Mucosa of gallbladder (tissue), 1 donor: ENCODE measurements at places on chromosomes 4 and X. TPM values are rescaled to one million over a fixed set of nuclear protein-coding genes. Genes with fewer than 3 reads are reported as not detected.

Gene IL15
- total RNA-seq: 6.6 TPM

Gene ITIH6
- total RNA-seq: not detected

DNA sequence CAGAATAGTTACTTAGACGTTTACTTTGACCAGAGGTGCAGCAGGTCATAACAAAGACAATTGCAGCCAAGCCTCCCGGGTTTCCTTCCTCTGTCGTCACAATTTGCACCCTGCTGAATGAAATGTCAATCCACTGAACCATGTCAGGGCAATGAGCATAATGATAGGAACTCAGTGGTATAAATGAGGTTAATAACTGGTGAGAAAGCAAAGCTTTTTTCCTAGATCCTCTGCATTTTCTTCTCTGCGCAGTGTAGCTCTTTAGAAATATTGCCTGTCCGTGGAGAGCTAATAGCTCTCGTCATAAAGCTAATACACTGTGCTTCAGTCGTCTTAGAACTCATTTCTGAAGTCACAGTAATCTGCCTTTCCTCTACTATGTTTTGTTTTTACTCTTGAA lies 1960.1 kb upstream of the ADGRL3 start:
- DNase-seq: no peak

- no peak for DNase-seq
Observed at GRCh38 chrX:147890756-147891155, 21.0 kb upstream of the FMR1 start.

- DNase-seq: peak; percentile 64
Observed at GRCh38 chrX:22950269-22951266, 49.2 kb upstream of the DDX53 start.

- DNase-seq: no peak
Observed at GRCh38 chrX:57172544-57172943, 35.3 kb upstream of the SPIN2A start.

GRCh38 chrX:19627081-19627480 lies 111.8 kb upstream of the MAP3K15 start:
- no peak for DNase-seq

Gene PABPC1L2A
- not detected for total RNA-seq

DNA sequence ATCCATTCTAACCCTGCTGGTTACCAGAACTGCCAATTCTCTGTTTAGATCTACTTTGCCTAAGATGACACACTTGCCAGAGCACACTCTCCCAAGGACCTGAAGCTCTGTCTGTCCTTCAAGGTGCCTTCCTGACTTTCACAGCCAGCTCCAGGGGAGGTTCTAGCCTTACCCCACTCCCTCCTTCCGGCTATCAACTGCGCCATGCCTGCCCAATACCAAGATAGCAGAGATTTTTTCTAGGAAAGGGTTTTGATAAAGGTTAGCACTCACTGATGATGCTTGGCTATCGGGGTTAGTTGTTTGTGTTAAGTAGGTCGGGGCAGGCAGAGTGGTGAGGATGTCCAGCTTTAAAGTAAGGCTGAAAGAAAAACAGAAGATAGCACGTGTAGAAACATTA lies 14.3 kb downstream of the ALPK1 start:
- DNase-seq: no peak

DNA sequence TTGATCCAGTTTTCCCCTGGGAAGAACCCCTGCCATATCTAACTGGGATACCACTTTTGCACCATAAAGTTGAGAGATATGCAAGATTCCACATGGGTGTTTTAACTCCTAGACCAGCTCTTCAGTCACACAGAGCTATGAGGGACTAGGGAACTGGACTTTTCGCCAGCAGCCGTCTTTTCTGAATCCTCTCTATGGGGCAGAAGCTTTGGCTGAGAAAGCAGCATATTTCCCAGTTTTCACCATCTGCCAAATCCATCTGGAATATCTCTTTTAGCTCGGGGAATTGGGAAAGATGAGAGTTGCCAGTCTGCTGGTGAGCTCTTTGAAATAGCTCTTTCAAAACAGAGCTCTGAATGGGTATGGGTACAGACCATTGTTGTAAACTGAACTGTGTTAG lies 20.9 kb downstream of the APOOL start:
- DNase-seq: no peak

- no peak for DNase-seq
Observed at GRCh38 chrX:105695451-105695850, 126.9 kb upstream of the NRK start.

- no peak for DNase-seq
Observed at GRCh38 chr4:43754566-43754965, 694.0 kb downstream of the KCTD8 start.

- DNase-seq: no peak
Observed at GRCh38 chrX:30875957-30876356, 13.1 kb downstream of the TAB3 start.

DNA sequence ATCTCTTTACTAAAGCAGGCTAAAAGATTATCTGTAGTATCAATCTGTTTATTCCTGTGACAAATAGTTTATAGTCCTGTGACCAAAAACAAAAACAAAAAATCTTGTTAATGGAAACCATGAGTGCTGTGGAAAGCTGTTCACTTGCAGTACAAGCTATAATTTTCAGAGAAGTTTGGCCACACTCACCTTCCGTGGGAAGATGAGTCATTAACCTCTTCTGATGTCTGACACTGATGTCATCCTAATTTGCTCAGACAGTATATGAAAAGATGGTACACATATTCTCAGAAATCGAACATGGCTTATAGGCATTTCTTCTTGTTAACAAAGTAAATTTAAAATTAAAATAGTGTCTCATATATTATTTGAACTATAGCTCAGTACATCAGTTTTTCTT lies 19.9 kb upstream of the ENPP6 start:
- DNase-seq: no peak

DNA sequence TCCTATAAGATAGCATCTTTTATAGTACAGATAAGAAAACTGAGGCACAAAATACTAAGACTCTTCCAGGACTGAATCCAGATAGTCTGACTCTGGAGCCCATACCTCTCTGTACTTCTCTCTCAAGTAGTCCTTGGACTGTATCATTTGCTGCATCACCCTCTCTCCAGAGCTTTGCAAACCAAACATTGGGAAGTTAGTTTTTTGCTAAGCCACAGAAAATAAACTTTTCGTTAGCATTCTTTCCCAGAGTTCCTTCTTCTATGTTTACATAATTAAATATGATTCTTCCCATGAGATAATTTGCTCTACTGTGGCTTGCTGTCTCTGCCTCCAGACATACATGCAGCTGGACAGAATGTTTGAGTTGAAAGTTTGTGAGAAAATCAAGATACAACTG lies 22.0 kb downstream of the PPEF2 start:
- DNase-seq: no peak

DNA sequence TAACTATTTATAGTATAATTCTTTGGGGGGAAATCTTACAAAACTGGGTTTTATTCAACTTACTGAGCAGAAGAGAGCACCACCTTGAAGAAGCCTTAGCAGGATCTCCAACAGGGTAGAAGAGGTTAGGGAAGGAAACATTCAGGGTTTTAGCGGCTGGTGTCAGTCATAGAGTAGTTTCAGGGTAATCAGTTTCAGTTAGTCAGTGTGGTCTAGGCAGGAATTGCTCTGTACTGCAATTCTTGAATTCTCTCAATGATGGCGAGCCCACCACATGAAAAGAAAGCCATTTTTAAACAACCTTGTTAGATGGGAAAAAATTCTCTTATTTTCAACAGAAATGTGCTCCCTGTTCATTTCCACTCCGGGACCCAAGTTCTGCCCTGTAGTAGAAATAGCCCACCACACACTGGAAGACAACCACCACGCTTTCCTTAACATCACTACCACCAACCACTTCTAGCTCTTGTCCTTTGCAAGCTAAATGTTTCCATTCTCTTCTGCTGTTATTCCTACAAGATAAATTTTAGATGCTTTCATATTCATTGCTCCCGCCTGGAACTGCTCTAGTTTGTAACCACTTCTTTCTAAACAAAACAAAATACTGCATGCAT lies 25.9 kb downstream of the COL25A1 start:
- no peak for DNase-seq

DNA sequence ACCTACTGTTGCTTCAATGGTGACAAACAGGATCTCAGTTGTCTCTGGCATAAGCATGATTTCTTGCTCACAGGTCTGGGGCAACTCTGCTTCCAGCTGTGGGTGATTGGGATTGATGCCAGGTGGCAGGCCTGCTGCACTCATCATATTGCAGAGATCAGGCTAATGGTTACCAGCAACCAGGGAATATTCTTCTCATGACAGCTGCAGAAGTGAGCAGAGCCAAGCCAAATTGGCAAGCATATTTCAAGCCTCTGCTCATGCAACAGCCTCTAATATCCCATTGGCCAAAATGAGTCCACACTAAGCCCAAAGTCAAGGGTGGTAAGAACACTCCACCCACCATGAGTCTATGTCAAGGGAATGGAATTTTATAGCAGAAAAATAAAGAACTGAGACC lies 26.7 kb upstream of the TBC1D19 start:
- DNase-seq: no peak

Gene CCNB3
- total RNA-seq: 0.78 TPM

Gene MFAP3L
- total RNA-seq: 4.5 TPM

Gene SMPX
- total RNA-seq: 1.5 TPM

- DNase-seq: no peak
Observed at GRCh38 chr4:190019023-190019858, 7.8 kb downstream of the FRG2 start.

Gene LRP2BP
- 0.95 TPM for total RNA-seq

- DNase-seq: no peak
Observed at GRCh38 chr4:147453561-147454141, 27.2 kb upstream of the EDNRA start.

Gene DKK2
- 1.2 TPM for total RNA-seq

DNA sequence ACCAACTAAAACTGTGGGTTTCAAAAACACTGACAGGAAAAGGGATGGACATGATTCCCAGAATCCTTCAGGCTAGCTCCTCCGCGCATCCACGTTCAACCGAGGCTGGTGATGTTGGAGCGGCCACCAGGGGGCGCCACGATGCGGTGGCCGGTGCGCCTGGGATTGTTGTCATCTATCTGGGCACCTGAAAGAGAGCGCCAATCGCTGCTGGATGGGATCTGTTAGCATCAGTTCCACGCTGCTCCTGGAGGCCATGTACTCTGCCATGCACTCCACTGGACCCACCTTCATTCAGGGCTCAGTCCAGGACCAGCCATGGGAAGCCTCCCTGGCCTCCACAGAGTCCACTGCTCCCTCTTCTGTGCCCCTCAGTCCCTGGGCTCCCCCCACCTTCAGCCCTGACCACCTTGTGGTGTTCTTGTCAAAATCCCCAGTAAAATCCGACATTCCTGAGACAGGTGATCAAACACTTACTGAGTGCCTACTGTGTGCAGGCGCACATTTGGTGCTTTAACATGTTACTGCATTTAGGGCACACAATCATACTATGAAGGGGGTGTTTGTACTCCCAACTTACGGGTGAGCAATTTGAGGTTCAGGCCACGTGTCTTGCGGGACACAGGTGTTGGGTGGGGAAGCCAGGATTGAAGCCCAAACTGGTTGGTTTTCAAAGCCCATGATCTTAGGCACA lies 71.1 kb downstream of the CRMP1 start:
- DNase-seq: no peak

DNA sequence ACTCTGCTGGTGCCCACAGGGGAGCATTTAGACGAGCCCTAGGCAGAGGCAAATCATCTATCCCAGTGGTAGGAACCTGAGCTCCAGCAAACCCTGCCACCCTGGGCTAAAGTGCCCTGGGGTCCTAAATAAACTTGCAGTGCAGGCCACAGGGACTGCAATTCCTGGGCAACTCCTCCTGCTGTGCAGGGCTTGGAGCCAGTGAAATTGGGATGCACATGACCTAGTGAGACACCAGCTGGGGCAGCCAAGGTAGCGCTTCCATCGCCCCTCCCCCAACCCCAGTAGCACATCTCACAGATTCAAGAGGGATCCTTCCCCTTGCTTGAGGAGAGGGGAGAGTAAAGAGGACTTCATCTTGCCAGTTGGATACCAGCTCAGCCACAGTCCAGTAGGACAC lies 44.1 kb downstream of the CHRNA9 start:
- DNase-seq: no peak

Gene EMCN
- total RNA-seq: 13.9 TPM

Gene TBC1D9
- 36.9 TPM for total RNA-seq
